ENCODE measurements at places on chromosomes 7 and 10. TPM values are rescaled to one million over a fixed set of nuclear protein-coding genes. Genes with fewer than 3 reads are reported as not detected.

DNA sequence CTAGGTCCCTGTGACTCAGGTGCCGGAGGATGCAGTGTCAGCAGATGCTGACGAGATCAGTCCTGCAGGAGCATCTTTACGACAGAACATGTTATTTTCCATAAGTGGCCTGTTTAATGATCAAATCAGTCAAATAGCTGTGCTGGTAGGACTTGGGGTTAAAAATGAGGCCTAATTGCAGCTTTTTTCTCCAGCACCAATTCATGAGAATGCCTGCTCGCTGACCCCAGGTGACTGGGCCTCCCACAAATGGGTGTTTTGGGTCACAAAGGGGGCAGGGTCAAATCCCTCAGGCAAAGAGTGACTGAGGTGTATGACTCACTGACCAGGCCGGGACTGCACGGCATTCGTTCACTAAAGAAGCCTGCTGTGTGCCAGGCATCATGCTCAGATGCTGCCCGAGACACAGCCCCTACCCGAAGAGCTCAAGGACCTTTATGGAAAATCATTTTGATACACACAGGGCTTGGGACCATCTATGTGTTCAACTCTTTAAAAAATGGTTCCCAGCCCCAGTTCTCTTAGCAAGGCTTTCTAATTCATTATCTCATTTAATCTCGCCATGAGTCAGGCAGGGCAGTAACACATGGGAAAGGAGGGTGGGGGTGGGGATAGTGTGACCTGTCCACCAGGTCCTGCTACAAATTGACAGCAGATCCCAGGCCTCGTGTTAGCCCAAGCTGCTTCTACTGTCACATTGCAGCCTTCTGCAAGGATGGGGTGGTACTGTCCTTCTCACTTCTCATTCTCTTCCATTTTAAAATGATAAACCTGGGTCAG lies 21.1 kb downstream of the ZNF775 start:
- no peak for DNase-seq

- no peak for DNase-seq
Observed at GRCh38 chr7:36978461-36978860, 254.2 kb upstream of the AOAH start.

DNA sequence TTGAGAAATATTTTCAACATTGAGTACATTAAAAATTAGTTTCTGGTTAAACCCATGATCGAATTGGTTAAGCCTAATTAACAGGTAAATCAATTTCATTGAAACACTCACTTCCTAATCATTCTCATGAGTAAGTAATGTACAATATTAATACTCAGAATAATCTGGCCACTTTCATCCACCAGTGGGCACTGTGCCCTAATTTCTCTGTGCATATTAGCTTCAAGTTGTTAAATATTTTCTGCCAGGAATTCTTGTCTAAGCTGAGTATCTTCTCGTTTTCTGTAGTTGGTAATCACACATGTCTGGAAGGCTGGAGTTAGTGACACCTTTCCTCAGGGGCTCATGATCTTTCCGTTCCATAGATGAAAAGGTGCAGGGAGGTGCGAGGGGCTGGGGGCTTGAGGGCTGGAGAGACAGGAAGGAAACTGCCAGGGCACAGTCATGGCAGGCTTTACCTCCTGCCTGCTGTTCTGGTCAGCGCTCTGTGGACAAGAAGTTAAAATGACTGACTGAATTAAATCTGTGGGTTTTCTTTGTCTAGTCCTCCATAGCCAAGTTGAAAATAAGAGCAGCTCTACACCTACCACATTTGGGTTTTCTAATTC lies 71.9 kb downstream of the WIPF3 start:
- DNase-seq: peak; percentile 18

DNA sequence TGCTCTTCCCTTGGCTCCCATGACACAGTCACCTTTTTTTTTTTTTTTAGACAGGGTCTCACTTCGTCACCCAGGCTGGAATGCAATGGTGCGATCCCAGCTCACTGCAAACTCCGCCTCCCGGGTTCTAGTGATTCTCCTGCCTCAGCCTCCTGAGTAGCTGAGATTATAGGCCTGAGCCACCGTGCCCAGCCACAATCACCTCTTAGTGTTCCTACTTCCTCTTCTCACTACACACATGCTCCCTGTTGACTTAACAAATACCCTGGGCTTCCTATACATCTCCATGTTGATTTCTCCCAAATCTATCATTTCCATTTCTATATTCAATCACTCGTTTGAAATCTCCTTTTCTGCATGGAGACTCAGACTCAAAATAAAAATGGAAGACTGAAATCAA lies 91.7 kb downstream of the CUBN start:
- no peak for DNase-seq

GRCh38 chr10:35555962-35556930 lies 48.9 kb upstream of the GJD4 start:
- DNase-seq: no peak

DNA sequence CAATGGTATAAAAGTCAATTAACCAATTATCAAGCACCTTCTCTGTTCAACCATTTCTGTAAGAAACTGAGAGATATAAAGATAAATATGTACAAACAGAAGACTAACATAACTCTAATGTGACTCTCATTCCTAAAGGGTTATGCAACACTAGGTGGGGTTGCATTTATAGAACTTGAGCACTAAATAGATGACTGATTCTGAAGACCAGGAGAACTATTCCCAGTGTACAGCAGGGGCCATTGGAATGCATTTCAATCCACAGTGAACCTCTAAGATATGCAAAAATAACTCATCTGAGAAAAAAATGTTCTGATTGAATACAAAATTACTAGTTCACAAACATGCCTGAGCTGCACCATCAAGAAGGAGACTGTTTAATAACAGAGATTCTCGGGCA lies 341.2 kb upstream of the STEAP1 start:
- no peak for DNase-seq

- DNase-seq: no peak
Observed at GRCh38 chr7:2051707-2052656, 180.8 kb downstream of the MAD1L1 start.

- DNase-seq: peak; percentile 4
Observed at GRCh38 chr10:78899996-78900714, 168.6 kb upstream of the ZMIZ1 start.

DNA sequence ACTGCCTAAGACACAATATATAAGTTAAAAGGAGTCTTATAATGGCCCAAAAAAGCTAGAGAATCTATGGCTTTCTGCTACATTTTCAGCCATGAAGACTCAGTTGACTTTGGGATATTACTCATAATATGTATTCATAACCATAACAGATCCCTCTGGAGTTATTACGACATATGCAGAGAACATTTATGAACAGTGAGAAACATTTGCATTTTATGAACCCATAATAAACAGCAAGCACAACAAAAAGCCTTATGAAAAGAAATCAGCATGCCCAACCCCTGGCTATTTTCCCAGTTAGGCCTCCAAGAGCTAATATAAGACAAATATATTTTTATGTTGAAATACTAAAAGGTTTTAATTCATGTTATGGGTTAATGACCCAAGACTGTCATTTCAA lies 52.4 kb downstream of the ARMH3 start:
- DNase-seq: no peak

DNA sequence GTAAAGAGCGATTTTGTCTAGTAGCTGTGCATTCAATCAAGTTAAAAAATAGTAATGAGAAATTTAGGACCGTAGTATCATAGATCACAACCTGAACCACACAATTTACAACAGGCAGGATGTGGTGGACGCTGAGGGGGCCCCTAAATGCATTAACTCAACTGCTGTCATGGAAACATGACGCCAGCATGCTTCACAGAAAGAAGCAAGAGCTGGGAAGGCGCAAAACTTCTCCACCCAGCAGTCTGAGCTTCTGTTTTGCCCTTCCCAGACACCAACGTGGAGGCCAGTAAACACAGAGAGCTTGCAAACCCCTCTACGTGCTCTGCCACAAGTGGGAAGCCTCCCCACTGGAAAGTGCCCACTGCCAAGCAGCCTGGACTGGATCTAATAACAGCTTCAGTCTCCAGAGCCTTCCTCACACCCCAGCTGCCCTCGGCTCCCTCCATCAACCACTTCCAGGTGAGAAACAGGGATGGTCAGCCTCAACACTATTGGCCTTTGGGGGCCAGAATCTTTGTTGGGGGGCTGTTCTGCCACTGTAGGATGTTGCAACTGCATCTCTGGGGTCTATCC lies 151.8 kb downstream of the SFMBT2 start:
- no peak for DNase-seq

- DNase-seq: no peak
Observed at GRCh38 chr10:70558295-70558694, 44.2 kb downstream of the PRF1 start.

GRCh38 chr10:7436490-7437100 lies 25.8 kb upstream of the SFMBT2 start:
- no peak for DNase-seq

GRCh38 chr10:76667408-76668370 lies 969.9 kb downstream of the KCNMA1 start:
- DNase-seq: peak; percentile 92

GRCh38 chr10:944034-944831 lies 12.7 kb upstream of the LARP4B start:
- peak; percentile 17 for DNase-seq

GRCh38 chr7:65923316-65923715 lies 50.4 kb downstream of the VKORC1L1 start:
- no peak for DNase-seq

DNA sequence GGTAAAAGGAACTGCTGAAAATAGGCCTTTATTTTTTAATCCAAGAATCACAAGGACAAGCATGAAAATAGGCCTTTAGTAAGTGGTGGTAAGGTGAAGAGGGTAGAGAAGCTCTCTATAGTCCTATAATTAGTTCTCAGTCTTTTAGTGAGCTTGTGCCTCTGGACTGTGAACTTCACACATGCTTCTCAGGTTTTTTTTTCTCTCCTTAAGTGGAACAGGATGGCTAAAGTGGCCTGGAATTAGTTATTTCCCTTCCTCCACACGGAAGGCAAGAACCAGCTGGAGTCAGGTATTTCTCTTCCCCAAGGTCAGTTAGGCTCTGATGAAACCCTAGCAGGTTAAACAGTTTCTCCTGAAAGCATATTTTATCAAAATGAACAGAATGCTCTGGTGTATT lies 203.0 kb upstream of the MINDY3 start:
- no peak for DNase-seq

DNA sequence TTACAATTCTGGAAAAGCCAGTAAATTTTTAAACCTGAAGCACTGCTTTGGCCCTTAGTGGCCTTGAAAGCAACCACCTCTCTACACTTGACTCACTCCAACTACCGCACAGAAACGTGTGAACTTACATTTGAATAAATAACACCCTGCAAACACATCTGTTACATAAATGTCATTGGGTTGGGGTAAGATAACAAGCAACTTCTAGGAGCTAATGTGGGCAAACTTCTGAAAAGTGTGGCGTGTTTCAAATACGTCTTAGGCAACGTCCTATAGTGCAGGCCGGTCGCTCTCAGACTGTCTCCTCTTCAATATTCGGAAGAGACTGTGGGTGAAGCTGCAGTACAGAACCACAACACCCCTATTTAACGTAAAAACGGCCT lies 474 bp downstream of the ORC5 start:
- no peak for DNase-seq

- no peak for DNase-seq
Observed at GRCh38 chr7:41965951-41966505, 263.1 kb upstream of the INHBA start.

DNA sequence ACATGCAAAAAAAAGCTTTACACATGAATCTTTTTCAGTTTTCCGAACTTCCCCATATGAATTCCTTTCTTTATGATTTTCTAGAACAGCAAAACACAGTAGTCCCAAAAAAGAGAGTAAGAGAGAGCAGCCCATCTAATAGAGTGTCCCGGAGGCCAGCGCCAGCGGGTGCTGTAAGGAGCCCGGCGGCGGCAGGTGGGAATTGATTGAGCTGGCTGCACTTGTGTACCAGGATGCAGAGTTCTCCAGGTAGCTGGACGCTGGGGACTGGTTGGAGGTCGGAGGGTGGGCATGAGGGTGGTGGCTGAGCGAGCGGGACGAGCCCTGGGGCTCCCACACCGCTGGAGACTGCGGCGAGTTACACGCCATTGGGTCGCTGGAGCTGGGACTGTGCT lies 4.0 kb downstream of the DLX5 start:
- no peak for DNase-seq

- no peak for DNase-seq
Observed at GRCh38 chr7:47428768-47429472, 153.0 kb downstream of the TNS3 start.

GRCh38 chr10:30088178-30088577 lies 28.8 kb upstream of the JCAD start:
- DNase-seq: no peak

GRCh38 chr10:118116715-118117449 lies 70.1 kb upstream of the RAB11FIP2 start:
- DNase-seq: no peak

GRCh38 chr10:133405844-133406527 lies 12.0 kb downstream of the MTG1 start:
- DNase-seq: no peak

DNA sequence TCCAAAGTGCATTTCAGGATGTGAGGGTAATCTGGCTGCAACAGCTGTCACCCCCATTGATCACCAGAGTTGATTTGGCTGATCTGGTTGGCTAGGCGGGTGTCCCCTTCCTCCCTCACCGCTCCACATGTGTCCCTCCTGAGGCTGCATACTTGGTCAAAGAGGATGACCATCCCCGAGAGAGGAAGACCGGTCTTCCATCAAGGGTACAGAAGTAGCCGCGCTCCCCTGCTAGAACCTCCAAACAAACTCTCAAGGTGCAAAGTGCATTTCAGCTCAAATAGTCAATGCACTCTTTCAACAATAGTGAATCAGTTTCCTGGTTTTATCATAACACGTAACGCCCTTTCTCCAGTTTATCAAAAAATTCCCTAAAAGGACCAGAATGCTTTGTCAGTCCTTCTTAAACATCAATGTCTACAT lies 44.6 kb downstream of the CARD11 start:
- no peak for DNase-seq

DNA sequence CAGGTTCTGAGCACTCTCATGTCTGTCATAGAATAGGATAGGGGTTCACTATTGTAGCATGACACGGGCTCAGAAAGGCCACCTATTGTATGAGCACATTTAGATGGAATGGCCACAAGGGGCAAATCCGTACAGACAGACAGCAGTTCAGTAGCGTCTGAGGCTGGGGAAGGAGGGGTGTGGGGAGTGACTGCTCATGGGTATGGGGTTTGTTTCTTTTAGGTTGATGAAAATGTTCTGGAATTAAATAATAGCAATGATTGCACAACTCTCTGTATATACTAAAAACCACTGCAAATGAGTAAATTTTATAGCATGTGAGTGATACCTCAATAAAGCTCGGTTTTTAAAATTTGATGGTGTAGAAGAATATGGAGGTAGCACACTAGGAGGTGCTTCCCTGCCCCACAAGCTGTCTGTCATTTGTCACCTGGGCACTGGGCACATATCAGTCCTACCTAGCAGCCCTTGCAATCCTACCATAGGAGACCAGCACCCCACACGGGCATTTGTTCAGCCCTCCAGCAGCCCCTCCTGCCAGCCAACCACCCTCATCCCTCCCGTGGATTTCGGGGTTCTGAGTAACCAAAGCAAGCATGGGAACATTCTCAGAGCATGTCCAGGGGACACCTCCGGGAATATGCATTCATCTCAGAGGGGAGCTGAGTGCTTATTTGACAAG lies 35.2 kb downstream of the KCNMA1 start:
- no peak for DNase-seq

VSIR gene
- total RNA-seq: 15.8 TPM

NKX1-2 gene
- total RNA-seq: 0.20 TPM

ARL4A gene
- total RNA-seq: 74.1 TPM

RAPGEF5 gene
- total RNA-seq: 43.9 TPM

COL28A1 gene
- 9.0 TPM for total RNA-seq

CAV2 gene
- 78.6 TPM for total RNA-seq

ZCCHC24 gene
- total RNA-seq: 13.5 TPM

SSC4D gene
- 0.89 TPM for total RNA-seq

CACNA2D1 gene
- 54.4 TPM for total RNA-seq

PAOX gene
- 3.6 TPM for total RNA-seq

OR2A7 gene
- total RNA-seq: 12.5 TPM

RARRES2 gene
- total RNA-seq: 78.2 TPM

PROSER2 gene
- 4.9 TPM for total RNA-seq

All from skin of body (tissue), 3 donors.